Mucosa of descending colon (tissue), 3 donors: ENCODE measurements at places on chromosomes 5 and 9. TPM values are rescaled to one million over a fixed set of nuclear protein-coding genes. Genes with fewer than 3 reads are reported as not detected.

DNA sequence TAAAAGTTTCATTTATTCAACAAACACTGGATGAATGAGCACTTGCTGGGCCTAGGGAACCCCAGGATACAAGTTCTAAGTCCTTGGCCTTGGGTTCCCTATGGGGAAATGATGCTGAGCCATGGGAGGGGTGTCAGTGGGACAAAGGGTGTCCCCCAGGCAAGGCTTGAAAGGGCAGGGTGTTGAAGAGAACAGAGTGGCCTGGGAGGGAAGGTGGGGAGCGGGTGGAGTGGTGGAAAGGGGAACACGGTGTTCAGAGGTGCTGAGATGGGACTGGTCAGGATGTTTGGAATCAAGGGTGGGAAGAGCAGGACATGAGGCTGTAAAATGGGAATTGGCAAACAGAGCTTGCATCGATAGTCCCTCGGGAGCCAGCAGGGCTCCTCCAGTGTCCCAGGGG lies 61.8 kb downstream of the PPARGC1B start:
- DNase-seq: peak; percentile 51

- no peak for DNase-seq
These were observed 22.6 kb upstream of the NOTCH1 start for GRCh38 chr9:136568288-136569081.

The FAM114A2 gene
- total RNA-seq: 20.1 TPM

The SPATA31E1 gene
- not detected for total RNA-seq

GRCh38 chr9:123232332-123232731 lies 36.1 kb downstream of the STRBP start:
- DNase-seq: no peak

DNA sequence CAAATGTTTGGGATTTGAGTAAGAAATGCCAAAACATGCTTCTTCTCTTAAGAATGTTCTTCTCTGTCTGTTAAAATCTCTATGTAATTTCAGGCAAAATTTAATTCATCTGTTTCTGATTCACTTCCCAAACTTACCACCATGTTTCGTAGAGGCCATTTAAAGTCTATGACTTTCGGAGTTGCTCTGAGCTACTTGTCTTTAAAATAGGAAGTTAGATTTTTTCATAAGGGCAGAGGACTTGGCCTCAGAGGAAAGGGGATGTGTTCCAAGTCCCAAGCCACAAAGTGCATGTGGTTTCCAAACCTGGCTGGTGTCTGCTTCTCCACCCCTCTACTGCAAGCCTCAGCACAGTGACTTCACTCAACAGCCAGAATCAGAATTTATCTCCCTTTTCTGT lies 111.3 kb upstream of the ADRA1B start:
- DNase-seq: peak; percentile 23

The ZBED3 gene
- total RNA-seq: 7.9 TPM

The ANKRD31 gene
- 0.16 TPM for total RNA-seq

DNA sequence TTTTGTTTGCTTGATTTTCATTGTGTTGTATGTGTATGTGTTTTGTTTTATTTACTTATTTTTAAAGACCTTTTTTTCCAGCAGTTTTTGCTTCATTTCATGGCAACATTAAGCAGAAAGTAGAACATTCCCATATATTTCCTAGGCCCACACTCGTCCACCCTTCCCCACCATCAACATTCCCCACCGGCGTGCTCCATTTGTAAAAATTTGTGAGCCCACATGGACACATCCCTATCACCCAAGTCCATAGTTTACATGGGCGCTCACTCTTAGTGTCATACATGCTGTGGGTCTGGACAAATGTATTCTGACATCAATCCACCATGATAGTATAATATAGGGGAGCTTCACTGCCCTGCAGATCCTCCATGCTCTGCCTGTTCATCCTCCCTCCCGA lies 133.8 kb downstream of the ADAMTS16 start:
- DNase-seq: no peak

DNA sequence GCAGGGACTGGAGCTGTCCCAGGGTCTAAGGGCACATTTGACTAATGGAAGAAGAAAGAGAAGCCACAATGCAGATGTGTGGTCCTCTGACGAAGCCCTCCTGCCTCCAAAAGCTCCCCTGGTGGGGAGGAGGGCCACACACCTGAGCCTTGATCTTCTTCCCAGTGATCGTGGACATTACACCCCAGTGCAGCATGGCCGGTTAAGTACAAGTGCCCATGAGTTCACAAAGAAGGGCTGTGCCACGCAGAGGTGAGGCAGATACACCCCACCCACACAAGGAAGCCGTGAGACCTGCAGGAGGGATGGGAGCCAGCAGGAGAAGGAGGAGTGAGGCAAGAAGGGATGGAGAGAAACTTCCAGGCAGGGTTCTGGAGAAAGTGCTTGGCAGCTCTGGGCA lies 199.0 kb upstream of the MVB12B start:
- DNase-seq: no peak

DNA sequence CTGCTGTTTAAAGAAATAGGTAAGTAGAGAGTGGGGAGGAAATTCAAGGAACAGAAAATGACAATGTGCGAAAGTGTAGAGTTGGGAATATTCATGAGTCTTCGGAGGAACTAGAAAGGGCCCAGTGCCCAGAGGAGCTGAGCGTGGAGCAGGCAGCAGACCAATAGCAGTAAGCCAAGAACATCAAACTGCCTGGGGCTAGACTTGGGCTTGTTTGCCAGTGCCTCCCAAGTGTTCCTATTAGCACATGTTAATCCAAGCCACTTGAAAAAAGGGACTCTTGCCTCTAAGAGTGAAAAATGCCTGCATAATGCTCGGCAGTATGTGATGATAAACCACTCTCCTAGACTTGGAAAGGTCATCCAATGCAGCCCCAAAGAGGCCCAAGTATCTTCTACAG lies 1.2 kb upstream of the TAL2 start:
- no peak for DNase-seq

DNA sequence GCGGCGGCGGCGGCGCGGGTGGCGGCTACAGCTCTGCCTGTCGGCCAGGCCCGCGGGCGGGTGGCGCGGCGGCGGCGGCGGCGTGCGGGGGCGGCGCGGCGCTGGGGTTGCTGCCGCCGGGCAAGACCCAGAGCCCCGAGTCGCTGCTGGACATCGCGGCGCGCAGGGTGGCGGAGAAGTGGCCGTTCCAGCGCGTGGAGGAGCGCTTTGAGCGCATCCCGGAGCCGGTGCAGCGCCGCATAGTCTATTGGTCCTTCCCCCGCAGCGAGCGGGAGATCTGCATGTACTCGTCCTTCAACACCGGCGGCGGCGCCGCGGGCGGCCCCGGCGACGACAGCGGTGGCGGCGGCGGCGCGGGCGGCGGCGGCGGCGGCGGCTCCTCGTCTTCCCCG lies 296 bp downstream of the ZSWIM6 start:
- DNase-seq: peak; percentile 80

The CAMLG gene
- 15.8 TPM for total RNA-seq

DNA sequence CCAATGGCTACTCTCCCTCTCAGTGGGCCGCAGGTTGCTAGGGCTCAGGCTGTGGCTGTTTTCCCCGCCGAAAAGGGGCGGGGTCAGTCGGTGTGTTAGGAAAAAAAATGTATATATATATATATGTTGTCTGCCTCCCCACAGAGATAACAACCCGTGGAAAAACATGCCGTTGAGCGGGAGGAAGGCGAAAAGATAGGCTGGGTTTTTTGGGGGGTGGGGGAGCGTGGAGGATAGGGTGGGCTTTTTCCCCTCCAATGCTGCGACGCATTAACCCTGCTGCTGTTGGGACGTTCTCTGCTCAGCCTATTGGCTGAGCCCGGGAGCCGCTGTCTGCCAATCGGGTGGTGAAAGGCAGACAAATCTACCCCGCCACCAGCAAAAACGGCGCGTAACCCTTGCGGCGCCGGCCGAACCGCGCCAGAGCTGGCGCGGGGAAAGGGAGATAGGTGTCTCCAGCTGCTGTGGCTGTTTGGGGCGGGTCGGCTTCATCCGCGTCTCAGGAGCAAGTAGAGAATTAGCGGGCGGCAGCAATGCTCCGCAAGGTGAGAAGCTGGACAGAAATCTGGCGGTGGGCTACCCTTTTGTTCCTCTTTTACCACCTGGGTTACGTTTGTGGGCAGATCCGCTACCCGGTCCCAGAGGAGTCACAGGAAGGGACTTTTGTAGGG lies at the start of gene PCDHGC4:
Gene PCDHGC4 (plus strand): TSS at position 390 of the 671 bp plus-strand sequence. CDS start 144 bp downstream, at position 534.
- DNase-seq: no peak

- no peak for DNase-seq
These were observed 226.1 kb upstream of the PIK3R1 start for GRCh38 chr5:67989456-67989855.

DNA sequence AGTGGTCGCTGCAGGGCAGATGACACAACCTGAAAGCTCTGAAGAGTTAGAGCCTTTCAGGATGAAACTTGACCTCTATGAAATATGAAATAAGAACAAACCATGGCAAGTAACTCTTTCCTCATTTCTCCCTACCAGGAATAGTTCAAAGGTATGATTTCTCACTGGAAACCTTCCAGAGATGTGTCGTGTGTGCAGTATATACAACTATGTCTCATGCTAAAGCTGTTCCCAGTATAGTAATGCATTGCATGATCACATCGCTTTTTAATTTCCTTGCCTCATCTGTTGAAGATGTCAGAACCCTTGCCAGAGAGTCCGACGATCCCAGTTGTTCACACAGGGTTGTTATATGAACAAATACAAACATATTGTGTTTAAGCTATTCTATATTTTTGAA lies 45.8 kb upstream of the RGMB start:
- no peak for DNase-seq

- no peak for DNase-seq
These were observed 333.7 kb upstream of the EDIL3 start for GRCh38 chr5:84718377-84718776.

- DNase-seq: no peak
These were observed 122.8 kb downstream of the SIL1 start for GRCh38 chr5:139075066-139076050.

DNA sequence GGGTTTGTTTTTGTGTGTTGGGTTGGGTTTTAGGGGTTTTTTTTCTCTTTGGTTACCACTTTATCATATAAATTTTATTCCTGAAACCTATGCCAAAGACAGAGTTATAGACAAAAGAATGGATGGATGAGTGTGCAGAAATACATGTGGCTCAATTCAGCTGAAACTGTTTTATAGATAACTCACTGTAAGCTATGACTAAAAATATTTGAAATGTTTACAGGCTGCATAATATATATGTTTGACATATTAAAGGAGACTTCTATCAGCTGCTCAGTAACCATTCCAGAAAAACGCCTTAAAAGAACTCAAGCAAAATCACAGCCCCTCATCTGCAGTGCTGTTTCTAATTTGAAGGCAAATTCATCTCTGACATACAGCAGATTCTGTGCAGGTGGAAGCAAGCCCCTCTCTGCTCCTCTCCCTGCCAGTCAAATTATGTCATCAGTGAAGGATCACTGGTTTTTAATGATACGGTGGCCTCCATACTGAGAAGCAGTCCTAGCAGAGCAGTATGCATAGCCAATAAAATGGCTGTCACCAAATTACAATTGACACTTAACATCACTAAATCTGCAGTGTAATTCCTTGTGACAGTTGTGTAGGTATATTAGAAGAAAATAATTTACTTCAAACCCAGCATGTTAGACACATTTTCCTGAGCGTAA lies 301.6 kb downstream of the NR2F1-AS1 start:
- no peak for DNase-seq

The MARCHF3 gene
- 22.5 TPM for total RNA-seq

DNA sequence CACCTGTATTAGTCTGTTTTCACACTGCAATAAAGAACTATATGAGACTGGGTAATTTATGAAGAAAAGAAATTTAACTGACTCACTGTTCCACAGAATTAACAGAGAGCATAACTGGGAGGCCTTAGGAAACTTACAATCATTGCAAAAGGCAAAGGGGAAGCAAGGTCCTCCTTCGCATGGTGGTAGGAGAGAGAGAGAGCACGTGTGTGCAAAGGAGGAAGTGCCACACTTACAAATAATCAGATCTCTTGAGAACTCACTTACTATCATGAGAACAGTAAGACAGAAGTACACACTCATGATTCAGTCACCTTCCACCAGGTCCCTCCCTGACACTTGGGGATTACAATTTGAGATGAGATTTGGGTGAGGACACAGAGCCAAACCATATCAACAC lies 258.7 kb downstream of the TRIM32 start:
- DNase-seq: no peak

DNA sequence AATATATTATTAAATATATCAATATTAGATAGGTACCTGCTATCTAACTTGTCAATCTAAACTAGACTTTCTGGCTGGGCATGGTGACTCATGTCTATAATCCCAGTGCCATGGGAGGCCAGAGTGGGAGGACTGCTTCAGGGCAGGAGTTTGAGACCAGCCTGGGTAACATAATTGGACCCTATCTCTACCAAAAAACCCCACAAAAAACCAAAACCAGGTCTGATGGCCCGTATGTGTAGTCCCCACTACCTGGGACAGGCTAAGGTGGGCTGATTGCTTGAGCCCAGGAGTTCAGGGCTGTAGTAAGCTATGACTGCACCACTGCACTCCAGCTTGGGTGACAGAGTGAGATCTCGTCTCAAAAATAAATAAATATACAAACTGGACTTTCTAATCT lies 55.0 kb downstream of the PJA2 start:
- DNase-seq: no peak

The IL4 gene
- total RNA-seq: not detected

The CDH9 gene
- total RNA-seq: not detected

The TERT gene
- total RNA-seq: 2.1 TPM

The C9 gene
- total RNA-seq: 0.12 TPM

The TAS2R1 gene
- not detected for total RNA-seq

- peak; percentile 14 for DNase-seq
These were observed 13.6 kb downstream of the TERT start for GRCh38 chr5:1281038-1281882.

GRCh38 chr9:108273988-108274387 lies 581.8 kb downstream of the ACTL7B start:
- DNase-seq: no peak

- DNase-seq: no peak
These were observed 281.2 kb downstream of the BRINP1 start for GRCh38 chr9:119088002-119088547.

- no peak for DNase-seq
These were observed 389.4 kb downstream of the CTNND2 start for GRCh38 chr5:11514705-11515432.

- DNase-seq: no peak
These were observed 21.0 kb downstream of the ACTL7A start for GRCh38 chr9:108883085-108883484.

GRCh38 chr9:34430843-34431437 lies 27.4 kb downstream of the FAM219A start:
- peak; percentile 76 for DNase-seq
